ENCODE measurements at places on chromosomes 7 and 10. TPM values are rescaled to one million over a fixed set of nuclear protein-coding genes. Genes with fewer than 3 reads are reported as not detected.

FUOM gene
- 11.8 TPM for total RNA-seq

FEZF1 gene
- not detected for total RNA-seq

NPFFR1 gene
- total RNA-seq, result not detected

TRIM4 gene
- total RNA-seq, result 57.0 TPM

PDGFA gene
- total RNA-seq, result 14.1 TPM

TAC1 gene
- not detected for total RNA-seq

PTPRZ1 gene
- total RNA-seq, result 0.39 TPM

ANK3 gene
- total RNA-seq, result 21.2 TPM

GRID2IP gene
- total RNA-seq, result 1.2 TPM

FAM3C gene
- total RNA-seq, result 33.6 TPM

OPN4 gene
- not detected for total RNA-seq

COL26A1 gene
- total RNA-seq, result 8.5 TPM

DNA sequence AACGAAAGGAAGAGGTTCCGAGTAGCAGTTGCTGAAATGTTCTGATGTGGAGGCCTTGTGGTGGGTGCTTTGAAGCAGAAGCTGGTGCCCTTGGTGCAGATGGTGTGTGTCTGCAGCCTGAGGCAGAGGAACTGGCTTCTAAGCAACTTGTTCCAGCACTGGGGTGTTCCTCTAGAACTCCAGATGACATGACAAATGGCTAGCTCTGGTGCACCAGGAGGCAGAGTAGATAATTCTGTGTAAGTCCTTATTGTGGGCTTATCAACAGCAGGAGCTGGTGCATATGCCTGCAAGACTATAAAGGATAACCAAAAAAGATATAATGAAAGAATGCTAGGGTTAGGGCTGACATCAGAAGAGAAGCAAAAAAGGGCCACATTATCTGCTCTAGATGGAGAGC lies 76.5 kb downstream of the ARL5B start:
- DNase-seq, result no peak

DNA sequence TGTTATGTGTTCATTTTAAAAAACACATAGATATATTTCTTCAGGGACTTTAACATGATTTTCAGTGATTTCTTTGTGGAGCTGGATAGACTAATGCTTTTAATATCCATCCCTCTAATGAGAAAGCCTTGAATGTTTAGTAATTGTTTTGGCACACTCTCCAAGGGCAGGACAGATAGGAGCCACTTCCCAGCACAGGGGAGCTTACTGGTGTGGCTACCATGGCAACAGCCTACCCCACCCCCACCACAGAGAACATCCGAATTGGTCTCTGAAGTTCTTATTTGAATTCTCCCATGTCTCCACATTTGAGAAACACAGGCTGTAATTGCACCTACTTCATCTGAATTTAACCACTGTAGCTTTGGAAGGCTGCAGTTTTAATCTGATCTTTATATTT lies 87.7 kb downstream of the PRKG1 start:
- DNase-seq, result peak; percentile 59

DNA sequence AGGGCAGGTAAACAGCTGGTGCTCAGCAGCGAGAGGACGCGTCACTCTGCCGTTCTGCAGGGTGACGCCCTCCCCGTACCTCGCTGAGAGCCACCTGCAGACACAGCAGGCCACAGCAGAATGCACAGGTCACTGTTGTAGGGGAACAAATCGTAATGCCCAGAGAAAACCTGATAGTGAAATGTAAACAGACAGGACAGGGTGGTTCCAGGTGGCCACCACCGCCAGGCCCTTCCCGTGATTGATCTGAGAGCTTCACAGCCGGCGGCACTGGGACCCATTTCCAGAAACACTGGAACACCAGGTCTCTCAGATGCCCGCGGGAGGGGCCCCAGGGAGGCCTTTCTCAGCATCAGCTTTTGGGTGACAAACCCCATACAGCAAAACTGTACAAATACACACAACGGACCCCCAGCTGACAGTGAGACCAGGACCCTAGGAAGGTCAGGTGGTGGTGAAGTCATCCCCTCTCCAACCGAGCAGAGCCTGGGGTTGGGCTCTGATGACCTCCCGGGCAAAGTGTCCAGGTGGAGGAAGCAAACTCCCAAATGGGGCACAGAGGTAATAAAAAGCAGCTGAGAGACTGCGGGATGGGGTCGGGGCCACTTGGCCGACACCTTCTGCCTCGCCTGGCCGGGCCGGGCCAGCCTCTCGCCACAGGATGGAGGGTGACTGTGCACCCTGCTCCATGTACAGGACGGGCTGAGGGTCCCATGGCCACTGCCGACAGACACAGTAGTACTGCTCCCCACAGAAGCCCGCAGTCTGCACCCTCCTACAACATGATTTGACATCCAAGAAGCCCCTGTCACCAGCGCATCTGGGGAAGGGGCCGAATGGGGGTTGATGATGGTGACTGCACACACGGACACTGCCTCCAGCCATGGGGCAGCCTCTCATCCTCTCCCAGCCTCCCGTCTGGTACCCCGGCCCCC lies 4.6 kb downstream of the BHLHA15 start:
- DNase-seq, result no peak

- DNase-seq, result no peak
These were observed 81.4 kb upstream of the EEPD1 start for GRCh38 chr7:36071605-36072004.

DNA sequence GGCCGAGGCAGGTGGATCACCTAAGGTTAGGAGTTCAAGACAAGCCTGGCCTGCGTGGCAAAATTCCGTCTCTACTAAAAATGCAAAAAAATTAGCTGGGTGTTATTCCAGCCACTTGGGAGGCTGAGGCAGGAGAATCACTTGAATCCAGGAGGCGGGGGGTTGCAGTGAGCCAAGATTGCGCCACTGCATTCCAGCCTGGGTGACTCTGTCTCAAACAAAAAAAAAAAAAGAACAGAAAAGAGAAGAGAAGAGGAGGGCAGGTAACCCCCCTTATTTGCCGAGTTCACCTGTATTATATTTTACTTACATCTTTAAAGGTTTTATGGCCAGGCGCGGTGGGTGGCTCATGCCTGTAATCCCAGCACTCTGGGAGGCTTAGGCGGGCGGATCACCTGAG lies 91.7 kb downstream of the RNF216 start:
- no peak for DNase-seq

DNA sequence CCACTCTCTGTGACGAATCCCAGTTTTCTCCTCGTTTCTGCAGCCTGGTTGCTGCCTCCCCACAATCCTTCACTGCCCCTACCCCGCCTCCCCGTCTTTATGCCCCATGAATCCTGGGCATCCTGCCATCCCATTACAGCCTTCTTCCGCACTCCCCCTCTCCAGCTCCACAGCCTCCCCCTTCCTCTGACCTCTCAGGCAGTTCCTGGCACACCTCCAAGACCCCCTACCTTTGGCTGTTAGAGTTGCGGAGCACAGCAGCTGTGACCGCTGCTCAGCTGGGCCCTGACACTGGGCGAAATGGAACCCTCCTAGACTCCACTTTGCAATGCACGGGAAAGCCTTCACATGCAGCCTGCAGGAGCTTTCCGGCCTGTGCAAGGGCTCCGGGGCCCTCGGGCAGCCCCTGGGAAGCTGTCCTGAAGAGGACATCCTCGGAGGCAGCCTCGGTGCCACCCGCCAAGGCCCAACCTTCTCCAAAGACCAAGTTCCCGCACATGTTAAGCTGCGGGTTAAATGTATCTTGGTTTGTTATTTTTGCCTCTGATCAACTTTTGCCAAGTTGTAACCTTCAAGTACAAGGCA lies 400.7 kb upstream of the MKI67 start:
- DNase-seq, result no peak

DNA sequence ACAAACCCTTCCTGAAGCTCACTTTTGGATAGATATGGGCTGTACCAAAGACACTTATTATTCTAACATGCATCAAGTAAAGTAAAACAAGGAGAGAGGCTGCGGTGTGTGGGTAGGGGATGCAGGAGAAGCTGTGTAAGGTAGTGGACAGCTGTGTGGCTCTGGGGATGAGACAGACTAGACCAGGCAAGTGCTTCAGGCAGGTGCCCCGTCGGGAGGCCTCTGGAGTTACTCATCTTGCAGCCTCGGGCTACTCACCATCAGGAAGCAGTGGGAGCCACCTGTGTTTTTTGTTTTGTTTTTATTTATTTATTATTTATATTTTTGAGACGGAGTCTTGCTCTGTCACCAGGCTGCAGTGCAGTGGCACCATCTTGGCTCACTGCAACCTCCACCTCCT lies 49.3 kb upstream of the NCAPG2 start:
- DNase-seq, result no peak

- no peak for DNase-seq
These were observed 220.1 kb upstream of the GHITM start for GRCh38 chr10:83919187-83919586.

GRCh38 chr10:109851616-109852474 lies 71.5 kb downstream of the XPNPEP1 start:
- no peak for DNase-seq

- no peak for DNase-seq
These were observed 295.1 kb downstream of the RPS24 start for GRCh38 chr10:78328592-78329404.

GRCh38 chr7:129434675-129435318 lies 565 bp downstream of the STRIP2 start:
- DNase-seq, result peak; percentile 22

- DNase-seq, result no peak
These were observed 443.8 kb downstream of the MAGI2 start for GRCh38 chr7:79009647-79010046.

- DNase-seq, result no peak
These were observed 80.1 kb upstream of the PPP1R3A start for GRCh38 chr7:113998934-113999333.

GRCh38 chr10:126701526-126701925 lies 31.0 kb upstream of the C10orf90 start:
- DNase-seq, result no peak

DNA sequence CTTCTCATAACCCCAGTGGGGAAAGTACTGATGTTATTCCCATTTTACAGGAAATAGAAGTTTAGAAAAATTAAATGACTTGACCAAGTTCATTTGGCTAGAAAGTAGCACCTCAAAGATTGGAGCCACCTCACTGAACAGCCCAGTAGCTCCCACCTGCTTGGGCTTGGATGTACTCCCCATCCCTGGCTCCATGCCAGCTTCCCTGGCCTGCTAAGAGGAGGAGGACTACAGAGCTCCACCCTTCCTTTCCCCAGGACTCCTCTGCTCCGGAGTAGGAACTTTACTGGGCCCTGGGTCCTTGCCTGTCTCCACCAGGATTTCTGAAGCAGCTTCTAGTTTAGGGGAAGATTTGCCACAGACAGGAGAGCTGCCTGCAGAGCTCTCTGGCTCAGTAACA lies 3.1 kb downstream of the HPS6 start:
- DNase-seq, result peak; percentile 37

DNA sequence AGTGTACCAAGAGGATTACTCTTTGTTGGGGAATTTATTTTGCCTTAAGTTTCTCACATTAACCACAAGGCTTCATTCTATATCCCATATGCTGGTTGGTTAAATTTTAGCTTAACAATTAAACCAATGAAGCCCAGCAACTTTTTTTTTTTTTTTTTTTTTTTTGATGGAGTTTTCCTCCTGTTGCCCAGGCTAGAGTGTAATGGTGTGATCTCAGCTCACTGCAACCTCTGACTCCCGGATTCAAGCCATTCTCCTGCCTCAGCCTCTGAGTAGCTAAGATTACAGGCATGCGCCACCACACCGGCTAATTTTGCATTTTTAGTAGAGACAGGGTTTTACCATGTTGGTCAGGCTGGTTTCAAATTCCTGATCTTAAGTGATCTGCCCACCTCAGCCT lies 75.0 kb upstream of the MKX start:
- no peak for DNase-seq

GRCh38 chr7:114085313-114085591 lies 166.4 kb upstream of the PPP1R3A start:
- DNase-seq, result no peak

- no peak for DNase-seq
These were observed 634.1 kb downstream of the ACTR3B start for GRCh38 chr7:153393666-153394065.

GRCh38 chr7:17696422-17696821 lies 243.9 kb downstream of the SNX13 start:
- no peak for DNase-seq

DNA sequence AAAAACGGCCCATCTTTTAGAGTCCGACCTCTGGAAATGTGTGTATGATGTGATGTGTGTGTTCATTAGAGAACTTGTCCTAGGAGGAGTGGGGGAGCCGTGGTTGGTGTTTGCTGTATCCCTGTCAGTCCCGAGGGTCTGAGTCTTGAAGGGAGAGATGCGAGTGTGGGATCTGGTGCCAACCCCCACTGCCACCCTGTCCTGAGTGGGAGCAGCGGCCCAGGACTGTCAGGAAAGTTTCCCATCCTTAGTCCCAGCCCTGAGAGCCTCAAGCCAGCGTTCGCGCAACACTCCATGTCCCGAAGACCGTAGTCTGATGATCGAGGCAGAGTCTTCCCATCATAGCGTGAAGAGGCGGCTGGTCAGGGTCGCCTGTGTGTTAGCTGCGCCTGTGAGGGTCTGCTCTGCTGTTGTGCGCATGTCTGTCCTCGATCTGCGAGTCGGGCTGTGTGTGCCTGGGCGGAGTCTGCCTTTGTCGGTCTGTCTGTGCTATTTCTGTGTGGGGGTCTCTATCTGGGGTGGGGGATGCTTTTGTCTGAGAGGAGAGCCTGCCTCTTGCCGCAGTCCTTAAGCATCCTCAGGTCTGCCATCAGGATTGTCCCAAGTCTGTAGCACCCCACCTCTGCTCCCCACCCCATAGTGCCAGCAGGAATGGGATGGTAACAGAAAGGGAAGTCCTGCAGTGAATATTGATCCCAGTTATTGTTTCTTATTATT lies 514 bp upstream of the CHAT start:
- DNase-seq, result no peak

DNA sequence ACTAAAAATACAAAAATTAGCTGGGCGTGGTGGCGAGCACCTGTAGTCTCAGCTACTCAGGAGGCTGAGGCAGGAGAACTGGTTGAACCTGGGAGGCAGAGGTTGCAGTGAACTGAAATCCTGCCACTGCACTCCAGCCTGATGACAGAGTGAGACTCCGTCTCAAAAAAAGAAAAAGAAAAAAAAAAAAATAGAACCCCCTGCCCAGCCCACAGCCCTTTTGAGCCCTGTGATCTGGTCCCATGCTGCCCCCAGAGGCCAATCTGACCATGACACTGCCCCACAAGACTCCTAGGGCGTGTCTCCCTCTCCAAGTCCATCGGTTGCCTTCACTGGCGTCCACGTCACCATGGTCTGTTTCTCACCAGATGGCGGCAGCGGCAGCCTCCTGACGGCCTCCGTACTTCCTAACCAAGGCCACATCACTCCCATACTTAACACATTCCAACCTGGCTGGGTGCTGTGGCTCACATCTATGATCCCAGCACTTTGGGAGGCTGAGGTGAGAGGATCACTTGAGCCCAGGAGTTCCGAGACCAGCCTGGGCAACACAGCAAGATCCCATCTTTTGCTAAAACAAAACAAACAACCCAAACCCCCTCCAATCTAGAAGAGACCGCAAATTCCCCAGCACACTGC lies 18.0 kb downstream of the STX1A start:
- peak; percentile 72 for DNase-seq

- no peak for DNase-seq
These were observed 104.9 kb upstream of the YAE1 start for GRCh38 chr7:39461263-39461820.

DNA sequence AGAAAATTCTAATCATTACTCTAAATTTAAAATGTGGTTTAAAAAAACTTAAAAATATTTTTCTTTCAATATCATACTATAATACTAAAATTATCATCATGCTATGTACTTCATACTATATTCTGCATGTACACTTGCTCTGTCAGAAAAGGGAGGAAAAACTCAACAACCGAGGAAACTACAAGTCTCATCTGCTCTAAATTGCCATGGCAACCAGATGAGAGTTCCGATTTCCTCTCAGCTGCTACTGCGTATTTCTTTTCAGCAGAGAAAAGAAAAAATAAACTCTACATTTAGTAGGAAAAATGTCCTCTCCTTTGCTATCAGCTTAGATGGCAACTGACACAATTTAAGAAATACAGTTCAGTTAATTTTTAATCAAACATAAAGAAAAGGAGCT lies 178.9 kb downstream of the SRPK2 start:
- DNase-seq, result no peak

Measured in adrenal gland (tissue), 19 donors.